ENCODE measurements at places on chromosomes 12 and 14.

- DNase-seq, result no peak
Measured at GRCh38 chr12:56267443-56268071, 815 bp downstream of the COQ10A start.

DNA sequence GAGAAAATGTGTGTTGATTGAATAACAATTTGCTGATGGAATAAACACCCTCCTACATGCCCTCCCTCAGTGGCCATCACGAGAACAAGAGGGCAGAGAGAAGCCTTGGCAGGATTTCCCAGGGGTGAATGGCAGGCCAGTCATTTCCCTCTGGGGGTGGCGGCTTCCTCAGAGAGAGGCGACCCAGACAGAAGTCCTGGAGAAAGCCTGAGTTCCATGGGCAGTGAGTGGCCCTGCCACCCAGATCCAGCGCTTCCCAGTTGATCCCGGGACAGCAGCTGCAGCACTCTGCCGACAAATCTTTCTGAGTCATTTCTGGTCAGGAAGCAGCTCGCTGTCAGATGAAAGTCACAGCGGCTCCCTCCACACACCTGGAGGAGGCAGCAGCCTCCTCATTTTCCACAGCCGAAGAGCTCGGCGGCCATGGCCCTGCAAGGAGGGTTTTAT is 123.0 kb downstream of the SCARB1 start:
- DNase-seq, result peak; percentile 23

GRCh38 chr12:85273381-85274314 is 6.4 kb upstream of the ALX1 start:
- no peak for DNase-seq

GRCh38 chr12:105036937-105037649 is 47.2 kb downstream of the ALDH1L2 start:
- DNase-seq, result no peak

GRCh38 chr12:85356596-85357385 is 76.8 kb downstream of the ALX1 start:
- DNase-seq, result no peak

GRCh38 chr12:90908465-90908864 is 46.5 kb downstream of the CCER1 start:
- peak; percentile 27 for DNase-seq

Measured in MG63 (cell line).